ENCODE measurements at places on chromosomes 7 and 10. TPM values are rescaled to one million over a fixed set of nuclear protein-coding genes. Genes with fewer than 3 reads are reported as not detected.
A peak's percentile ranks its signal among the peaks of the same experiment; 100 is the strongest.

The MEST gene
- 1.1 TPM for polyA plus RNA-seq

The AVPI1 gene
- polyA plus RNA-seq: 11.2 TPM

The DENND2A gene
- polyA plus RNA-seq: not detected

The CCDC146 gene
- polyA plus RNA-seq: 0.08 TPM

The HIBADH gene
- polyA plus RNA-seq: 26.5 TPM

DNA sequence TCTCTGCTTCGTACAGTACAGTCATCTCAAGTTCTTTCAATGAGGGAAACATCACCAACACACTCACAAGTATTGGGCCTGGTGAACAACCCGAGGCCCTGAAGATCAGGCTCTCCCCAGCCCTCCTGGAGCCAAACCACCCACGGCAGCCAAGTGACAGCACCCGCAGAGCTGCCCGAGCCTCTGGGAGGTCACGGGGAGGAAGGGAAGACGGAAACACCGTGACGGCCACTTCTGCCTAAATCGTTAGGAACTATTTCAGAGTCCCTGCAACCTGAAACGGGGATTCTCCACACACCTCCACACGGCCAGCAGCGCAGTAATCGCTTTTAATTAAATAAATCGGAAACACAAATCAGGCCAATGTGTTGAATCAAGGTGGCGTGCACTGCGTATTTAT is 222.6 kb downstream of the MAD1L1 start:
- H3K4me1 ChIP-seq: no peaks in the 10 kb centered on the region
- no peaks in the 10 kb centered on the region for H3K27me3 ChIP-seq
- no peak overlapping the region for H3K4me3 ChIP-seq
- no peak for DNase-seq
- peaks cover 18% of the 10 kb centered on the region for H3K36me3 ChIP-seq
- no peak overlapping the region for H3K27ac ChIP-seq

DNA sequence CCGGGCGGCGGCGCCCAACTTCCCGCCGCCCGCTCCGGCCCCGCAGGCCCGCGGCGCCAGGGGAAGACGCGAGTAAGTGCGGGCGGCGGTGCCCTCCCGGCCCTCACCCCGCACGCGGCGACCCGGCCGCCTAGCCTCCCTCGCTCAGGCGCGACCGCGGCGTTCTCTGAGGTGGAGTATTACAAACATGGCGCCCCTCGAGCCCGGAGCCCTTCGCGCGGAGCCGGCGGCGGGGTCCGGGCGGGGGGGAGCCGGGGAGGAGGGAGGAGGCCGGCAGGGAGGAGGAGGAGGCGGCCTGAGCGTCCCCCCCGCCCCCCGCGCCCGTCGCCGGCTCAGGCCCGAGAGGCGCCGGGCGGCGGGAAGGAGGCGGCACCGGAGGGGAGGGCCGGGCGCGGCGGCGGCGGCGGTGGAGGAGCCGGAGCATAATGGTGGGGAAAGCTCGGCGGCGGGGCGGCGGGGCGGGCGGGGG is at the start of gene ZMYND11:
ZMYND11 (plus strand) TSS at position 324 of the 469 bp plus-strand sequence. CDS start 44,558 bp downstream, outside the sequence.
- H3K27me3 ChIP-seq: peaks cover 29% of the 10 kb centered on the region
- H3K4me3 ChIP-seq: peak within 1 kb of the TSS; percentile 80
- no peak within 1 kb of the TSS for H3K27ac ChIP-seq
- H3K4me1 ChIP-seq: peaks cover 23% of the 10 kb centered on the region
- H3K36me3 ChIP-seq: no peaks in the 10 kb centered on the region
- no peak for DNase-seq

DNA sequence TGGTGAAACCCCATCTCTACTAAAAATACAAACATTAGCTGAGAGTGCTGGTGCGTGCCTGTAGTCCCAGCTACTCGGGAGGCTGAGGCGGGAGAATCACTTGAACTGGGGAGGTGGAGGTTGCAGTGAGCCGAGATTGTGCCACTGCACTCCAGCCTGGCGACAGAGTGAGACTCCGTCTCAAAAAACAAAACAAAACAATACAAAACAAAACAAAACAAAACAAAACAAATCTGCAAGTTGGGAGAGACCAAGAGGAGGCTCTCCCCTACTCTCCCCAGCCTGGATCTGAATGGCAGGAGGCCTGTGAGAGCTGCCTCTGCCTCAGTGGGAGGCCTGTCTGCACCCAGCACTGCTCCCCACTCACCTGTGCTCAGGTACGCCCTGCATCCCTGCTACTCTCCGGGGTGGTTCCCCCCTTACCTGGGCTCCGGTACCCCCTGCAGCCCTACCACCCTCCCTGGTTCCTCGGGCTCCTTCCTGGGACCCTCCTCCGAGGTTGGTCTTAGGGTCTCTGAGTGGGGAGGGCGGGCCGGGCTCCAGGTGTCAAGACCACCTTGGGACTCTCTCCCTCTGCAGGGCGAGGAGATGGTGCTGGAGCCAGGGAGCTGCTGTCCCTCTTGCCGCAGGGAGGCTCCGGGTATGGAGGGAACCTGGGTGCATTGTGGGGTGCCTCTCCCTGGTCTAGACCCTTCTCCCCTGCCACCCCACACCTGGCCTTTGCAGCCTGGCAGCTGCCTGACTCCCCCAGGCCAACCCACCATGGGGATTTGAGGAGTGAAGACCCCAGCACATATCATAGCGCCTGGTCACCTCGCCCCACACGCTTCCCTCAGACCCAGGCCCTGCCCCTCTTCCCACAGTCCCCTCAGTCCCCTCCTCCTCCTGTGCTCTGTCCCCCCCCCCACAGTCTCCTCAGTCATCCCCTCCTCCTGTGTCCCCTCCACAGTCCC is 9.5 kb upstream of the ZNF862 start:
- H3K27ac ChIP-seq: no peak overlapping the region
- no peak overlapping the region for H3K4me3 ChIP-seq
- H3K36me3 ChIP-seq: no peaks in the 10 kb centered on the region
- no peaks in the 10 kb centered on the region for H3K27me3 ChIP-seq

GRCh38 chr7:68840991-68841390 is 757.3 kb upstream of the AUTS2 start:
- no peak overlapping the region for H3K4me3 ChIP-seq
- no peaks in the 10 kb centered on the region for H3K27me3 ChIP-seq
- H3K4me1 ChIP-seq: no peaks in the 10 kb centered on the region

DNA sequence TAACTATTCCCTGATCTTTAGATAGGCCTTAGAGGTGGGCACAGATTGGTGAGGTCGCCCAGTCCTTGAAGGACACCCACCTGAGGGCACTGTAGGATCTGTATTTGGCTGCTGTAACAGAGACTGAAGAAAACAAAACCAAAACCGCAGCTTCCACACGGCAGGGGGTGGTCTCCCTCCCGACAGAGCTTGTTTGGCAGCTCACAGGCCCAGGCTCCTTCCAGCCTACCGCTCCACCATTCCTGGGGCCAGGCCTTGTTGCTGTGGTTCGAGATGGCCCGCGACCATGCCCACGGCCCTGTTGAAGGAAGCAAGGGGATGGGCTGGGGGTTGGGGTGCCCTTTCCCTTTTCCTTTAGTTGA is 30.4 kb downstream of the ZNF783 start:
- no peaks in the 10 kb centered on the region for H3K27me3 ChIP-seq
- H3K36me3 ChIP-seq: no peaks in the 10 kb centered on the region
- no peak for DNase-seq
- H3K4me3 ChIP-seq: no peak overlapping the region

DNA sequence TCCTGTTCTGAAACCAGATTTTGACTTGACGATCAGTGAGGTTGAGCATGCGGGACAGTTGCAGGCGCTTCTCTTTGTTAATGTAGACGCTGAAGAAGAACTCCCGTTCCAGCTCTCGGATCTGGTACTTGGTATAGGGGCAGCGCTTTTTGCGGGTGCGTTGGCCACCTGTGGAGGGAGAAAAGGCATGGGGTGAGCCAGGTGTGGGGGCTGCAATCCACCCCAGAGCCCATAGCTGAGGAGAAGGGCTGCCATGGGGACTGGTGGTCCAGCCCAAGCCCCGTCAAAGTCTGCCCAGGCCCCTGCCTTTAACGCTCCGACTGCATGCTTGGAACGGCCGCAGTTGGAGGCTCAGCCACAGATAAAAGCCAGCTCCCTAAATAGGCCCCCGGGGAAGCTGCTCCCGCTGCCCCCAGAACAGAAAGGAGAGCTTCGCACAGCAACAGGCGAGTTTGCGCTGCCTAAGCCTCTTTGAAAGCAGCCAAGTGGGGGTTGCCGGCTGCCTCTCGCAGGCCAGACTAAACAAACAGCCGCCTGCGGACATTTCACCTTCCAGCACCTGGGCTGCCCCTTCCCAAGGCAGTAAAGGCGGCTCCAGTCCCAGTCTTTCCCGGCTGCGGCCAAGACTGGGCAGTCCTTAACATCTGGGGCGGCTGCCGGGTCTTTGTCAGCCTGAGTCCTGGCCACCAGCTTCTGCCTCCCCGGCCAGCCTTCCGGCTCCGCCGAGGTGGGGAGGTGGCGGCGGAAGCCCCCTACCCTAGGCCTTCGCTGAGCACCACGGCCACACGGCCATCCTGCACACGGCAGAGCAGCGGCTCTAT is 2.0 kb downstream of the HOXA11 start:
- peaks cover 99% of the 10 kb centered on the region for H3K27me3 ChIP-seq
- no peak overlapping the region for H3K27ac ChIP-seq
- no peak overlapping the region for H3K4me3 ChIP-seq

GRCh38 chr7:9719303-9719702 is 1254.4 kb upstream of the PHF14 start:
- no peaks in the 10 kb centered on the region for H3K4me1 ChIP-seq
- H3K4me3 ChIP-seq: no peak overlapping the region
- no peaks in the 10 kb centered on the region for H3K36me3 ChIP-seq
- no peak overlapping the region for H3K27ac ChIP-seq
- no peak for DNase-seq

- no peaks in the 10 kb centered on the region for H3K27me3 ChIP-seq
- H3K4me3 ChIP-seq: no peak overlapping the region
- H3K36me3 ChIP-seq: no peaks in the 10 kb centered on the region
- H3K4me1 ChIP-seq: no peaks in the 10 kb centered on the region
- DNase-seq: no peak
- no peak overlapping the region for H3K27ac ChIP-seq
These were observed 527.6 kb downstream of the SORCS1 start for GRCh38 chr10:106636766-106637491.

Measured in CD14-positive monocyte (primary cell).